T-cell (primary cell): ENCODE measurements at places on chromosomes 12 and 14. TPM values are rescaled to one million over a fixed set of nuclear protein-coding genes. Genes with fewer than 3 reads are reported as not detected.

DNA sequence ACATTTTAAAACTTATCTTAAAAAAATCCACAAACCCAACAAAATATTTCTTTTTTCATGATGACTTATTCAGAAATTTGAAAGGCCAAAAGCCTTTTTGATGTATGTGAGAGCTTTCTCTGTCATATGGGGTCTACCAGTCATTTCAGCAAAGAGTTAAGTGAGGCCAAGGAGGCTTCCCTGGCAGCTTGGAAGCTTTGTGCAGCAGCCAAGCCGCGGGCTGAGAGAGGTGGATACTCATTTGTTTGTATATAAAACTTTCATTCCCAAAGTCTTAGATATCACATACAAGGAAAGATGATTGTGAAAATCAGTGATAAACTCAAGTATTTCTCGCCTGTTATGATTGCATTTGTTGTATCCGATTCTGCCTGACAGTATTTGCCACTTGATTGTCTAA lies 48.5 kb upstream of the RNU6-8 start:
- DNase-seq: no peak

GRCh38 chr14:104295681-104296387 lies 157.4 kb downstream of the KIF26A start:
- DNase-seq: no peak

GRCh38 chr12:96218989-96219678 lies 25.0 kb downstream of the ELK3 start:
- DNase-seq: no peak

DNA sequence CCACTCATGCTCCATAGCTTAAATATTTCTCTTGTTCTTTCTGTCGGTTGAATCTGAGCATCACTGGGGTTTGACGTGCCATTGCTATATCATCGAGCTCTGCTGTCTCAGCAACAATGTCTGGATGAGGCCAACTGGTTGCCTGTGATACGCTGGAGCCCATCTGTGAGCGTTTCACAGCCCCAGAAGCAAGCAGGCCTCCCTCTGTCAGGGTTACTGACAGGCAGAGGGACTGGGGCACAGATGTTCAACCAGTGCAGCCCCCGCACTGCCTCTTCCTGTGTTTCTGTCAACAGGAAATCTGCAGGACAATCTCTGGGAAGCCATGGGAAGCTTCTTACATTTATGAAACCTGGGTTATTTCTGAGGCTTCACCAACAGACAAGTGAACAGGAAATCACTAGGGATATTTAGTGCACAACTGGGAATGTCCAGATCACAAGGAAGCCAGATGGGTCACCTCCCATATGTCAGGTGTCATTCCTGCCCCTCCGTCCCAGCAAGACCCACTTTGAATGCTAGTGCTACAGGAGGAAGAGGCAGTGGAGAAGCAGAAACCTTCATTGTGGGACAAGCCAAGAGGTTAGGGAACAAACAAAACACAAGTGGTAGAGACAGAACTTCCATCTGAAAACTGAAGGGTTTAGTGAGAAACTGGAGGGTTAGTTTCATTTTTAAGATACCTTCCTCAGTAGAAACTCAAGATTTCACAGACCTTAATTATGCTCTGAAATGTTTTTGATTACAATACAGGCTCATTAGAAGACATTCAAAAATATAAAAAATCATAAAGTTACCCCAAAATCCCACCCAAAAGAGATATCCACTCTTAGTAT lies 24.1 kb downstream of the DMAC2L start:
- DNase-seq: no peak

DNA sequence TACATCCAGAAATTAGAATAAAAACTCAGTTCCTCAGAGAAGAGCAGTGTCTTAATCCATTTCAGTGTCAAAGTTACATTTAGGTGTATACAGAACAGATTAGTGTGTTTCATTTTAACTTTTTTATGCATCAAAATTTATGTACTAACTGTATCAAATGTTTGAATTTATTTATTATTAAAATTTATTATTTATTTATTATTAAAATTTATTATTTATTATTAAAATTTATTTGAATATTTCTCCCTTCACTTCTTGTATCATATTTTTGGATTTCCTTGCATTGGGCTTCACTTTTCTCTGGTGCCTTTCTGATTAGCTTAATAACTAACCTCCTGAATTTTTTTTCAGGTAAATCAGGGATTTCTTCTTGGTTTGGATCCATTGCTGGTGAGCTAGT lies 2.3 kb upstream of the TAS2R14 start:
- no peak for DNase-seq

DNA sequence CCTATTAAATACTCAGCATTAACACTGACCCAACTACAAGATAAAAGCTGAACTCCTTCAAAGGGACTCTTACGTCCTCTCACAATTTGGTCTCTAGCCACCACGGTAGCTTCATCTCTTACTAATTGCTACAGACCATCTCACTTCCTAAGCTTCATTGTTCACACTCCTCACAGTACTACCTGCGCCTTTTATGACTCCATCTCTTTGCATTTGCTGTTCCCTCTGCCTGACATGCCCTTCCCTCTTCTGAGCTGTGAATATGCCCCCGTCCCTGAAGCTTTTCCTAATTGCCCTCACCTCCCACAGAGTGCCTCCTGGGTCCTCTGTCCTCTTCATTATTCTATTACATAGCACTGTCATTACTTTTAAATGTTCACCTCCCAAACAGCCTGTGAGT lies 2.5 kb downstream of the EEA1 start:
- DNase-seq: no peak

DNA sequence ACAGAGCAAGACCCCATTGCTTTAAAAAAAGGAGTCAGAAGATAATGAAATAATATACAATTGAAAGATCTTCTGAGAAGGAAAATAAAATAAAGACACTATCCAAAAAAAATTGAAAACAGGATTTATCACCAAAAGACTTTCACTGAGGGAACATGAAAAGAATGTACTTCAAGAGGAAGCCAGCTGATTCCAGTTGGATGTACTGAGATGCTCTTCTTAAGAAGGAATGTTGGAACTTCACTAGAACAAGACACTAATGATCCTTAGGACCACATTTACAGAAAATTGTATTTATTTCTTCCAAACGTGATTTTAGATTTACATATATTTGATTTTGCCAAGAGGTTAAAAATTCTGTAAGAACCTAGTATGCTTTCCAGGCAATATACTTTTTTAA lies 65.6 kb upstream of the CNOT2 start:
- DNase-seq: no peak

DNA sequence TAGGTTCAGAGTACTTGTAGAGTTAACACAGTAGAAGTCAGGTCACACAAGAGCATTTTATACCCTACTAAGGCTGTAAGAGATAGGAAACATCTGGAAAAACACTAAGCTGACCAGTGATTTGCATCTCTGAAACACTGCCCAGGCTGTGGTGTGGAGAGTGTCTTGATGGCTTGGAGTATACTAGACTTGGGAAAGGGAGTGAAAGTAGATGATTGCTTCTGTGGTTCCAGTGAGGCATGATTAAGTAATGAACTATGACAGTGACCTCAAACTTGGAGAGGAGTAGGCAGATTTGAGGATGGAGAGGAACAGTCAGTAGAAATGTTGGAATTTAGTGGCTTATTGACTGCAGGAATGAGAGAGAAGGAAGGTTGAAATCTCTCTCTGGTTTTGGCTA lies 201.2 kb downstream of the FLRT2 start:
- DNase-seq: no peak

The KRT1 gene
- 10.0 TPM for total RNA-seq

The TAC3 gene
- total RNA-seq: not detected

The HNF1A gene
- total RNA-seq: not detected

The MARCHF9 gene
- 45.4 TPM for total RNA-seq
